ENCODE measurements at places on chromosomes 6 and 20. TPM values are rescaled to one million over a fixed set of nuclear protein-coding genes. Genes with fewer than 3 reads are reported as not detected.

CST7 gene
- 3.3 TPM for total RNA-seq

WFDC10B gene
- 1.9 TPM for total RNA-seq

POM121L2 gene
- total RNA-seq, result not detected

POU3F2 gene
- not detected for total RNA-seq

OR2B6 gene
- not detected for total RNA-seq

POLH gene
- 8.1 TPM for total RNA-seq

PDE7B gene
- total RNA-seq, result 2.1 TPM

MCCD1 gene
- not detected for total RNA-seq

BEND3 gene
- 5.2 TPM for total RNA-seq

DEFB124 gene
- not detected for total RNA-seq

CDYL gene
- 27.6 TPM for total RNA-seq

BCAS4 gene
- 3.3 TPM for total RNA-seq

PLAGL2 gene
- 9.4 TPM for total RNA-seq

MICB gene
- 4.1 TPM for total RNA-seq

LY86 gene
- 10.0 TPM for total RNA-seq

THEMIS gene
- 5.6 TPM for total RNA-seq

Measured in transverse colon (tissue), 4 donors.